ENCODE measurements at places on chromosomes 12 and 14. TPM values are rescaled to one million over a fixed set of nuclear protein-coding genes. Genes with fewer than 3 reads are reported as not detected.

The PNN gene
- 45.6 TPM for total RNA-seq

The MMP14 gene
- total RNA-seq, result 85.0 TPM

The DNAJC22 gene
- 12.9 TPM for total RNA-seq

The POTEG gene
- 0.12 TPM for total RNA-seq

The IGFBP6 gene
- total RNA-seq, result 299 TPM

The CLEC6A gene
- not detected for total RNA-seq

The RNU6-7 gene
- total RNA-seq, result not detected

The GDF3 gene
- total RNA-seq, result not detected

The IFNG gene
- not detected for total RNA-seq

The METTL25 gene
- 5.1 TPM for total RNA-seq

The ERP29 gene
- 90.2 TPM for total RNA-seq

The RABGGTA gene
- total RNA-seq, result 39.2 TPM

The SOAT2 gene
- total RNA-seq, result 0.07 TPM

The CLEC1B gene
- total RNA-seq, result not detected

The SCNN1A gene
- total RNA-seq, result 2.9 TPM

The CDH24 gene
- total RNA-seq, result 16.4 TPM

The APOLD1 gene
- 3.5 TPM for total RNA-seq

The GLT1D1 gene
- not detected for total RNA-seq

The PLXNC1 gene
- not detected for total RNA-seq

The TC2N gene
- 6.2 TPM for total RNA-seq

The SPRYD4 gene
- total RNA-seq, result 3.7 TPM

The NAA30 gene
- 23.2 TPM for total RNA-seq

The ZFYVE1 gene
- 13.0 TPM for total RNA-seq

Data from PC-3 (cell line).